ENCODE measurements at places on chromosomes 12 and 14.
A peak's percentile ranks its signal among the peaks of the same experiment; 100 is the strongest.

GRCh38 chr14:79514700-79515099 lies 696.6 kb downstream of the DIO2 start:
- no peak overlapping the region for H3K4me3 ChIP-seq
- DNase-seq: no peak
- no peaks in the 10 kb centered on the region for H3K4me1 ChIP-seq
- H3K27ac ChIP-seq: no peak overlapping the region

DNA sequence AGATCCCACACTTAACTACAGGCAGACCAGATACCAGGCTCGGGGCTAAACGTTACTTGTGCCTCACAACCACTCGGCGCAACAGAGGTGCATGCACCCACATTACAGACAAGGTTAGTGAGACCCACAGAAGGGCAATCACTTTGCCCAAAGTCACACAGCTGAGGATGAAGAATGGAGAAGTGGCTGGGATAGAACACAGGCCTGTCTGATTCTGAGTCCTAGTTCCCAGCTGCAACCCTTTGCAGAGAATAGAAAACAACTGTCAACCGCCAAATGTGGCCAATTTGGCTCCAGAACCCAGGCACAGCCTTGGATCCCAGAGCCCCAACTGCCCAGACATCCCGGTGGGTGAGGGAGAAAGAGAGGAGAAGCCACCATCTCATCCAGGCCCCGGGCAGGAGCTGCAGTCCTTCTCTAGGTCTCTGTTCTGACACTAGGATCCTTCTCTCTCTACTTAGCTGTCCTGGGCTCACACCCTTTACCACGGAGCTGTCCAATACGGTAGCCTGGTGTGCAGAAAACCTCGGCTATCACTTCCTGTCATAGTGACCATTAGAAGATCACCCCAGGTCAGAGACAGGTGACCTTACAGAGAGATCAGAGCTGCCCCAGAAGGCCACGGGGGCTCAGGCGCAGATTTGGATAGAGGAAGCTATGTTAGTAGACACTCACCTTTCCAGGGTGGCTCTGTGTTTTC lies 59.1 kb downstream of the FAM222A start:
- H3K4me3 ChIP-seq: no peak overlapping the region
- no peak overlapping the region for H3K27ac ChIP-seq
- no peaks in the 10 kb centered on the region for H3K36me3 ChIP-seq
- H3K27me3 ChIP-seq: no peaks in the 10 kb centered on the region

- no peak overlapping the region for H3K4me3 ChIP-seq
- no peak for DNase-seq
- H3K4me1 ChIP-seq: no peaks in the 10 kb centered on the region
- H3K27me3 ChIP-seq: no peaks in the 10 kb centered on the region
- H3K36me3 ChIP-seq: no peaks in the 10 kb centered on the region
- H3K27ac ChIP-seq: no peak overlapping the region
These were observed 34.4 kb upstream of the PSMA6 start for GRCh38 chr14:35257809-35258208.

GRCh38 chr12:5407034-5407856 lies 24.7 kb upstream of the NTF3 start:
- H3K36me3 ChIP-seq: no peaks in the 10 kb centered on the region
- DNase-seq: no peak
- H3K27me3 ChIP-seq: no peaks in the 10 kb centered on the region
- no peak overlapping the region for H3K4me3 ChIP-seq

DNA sequence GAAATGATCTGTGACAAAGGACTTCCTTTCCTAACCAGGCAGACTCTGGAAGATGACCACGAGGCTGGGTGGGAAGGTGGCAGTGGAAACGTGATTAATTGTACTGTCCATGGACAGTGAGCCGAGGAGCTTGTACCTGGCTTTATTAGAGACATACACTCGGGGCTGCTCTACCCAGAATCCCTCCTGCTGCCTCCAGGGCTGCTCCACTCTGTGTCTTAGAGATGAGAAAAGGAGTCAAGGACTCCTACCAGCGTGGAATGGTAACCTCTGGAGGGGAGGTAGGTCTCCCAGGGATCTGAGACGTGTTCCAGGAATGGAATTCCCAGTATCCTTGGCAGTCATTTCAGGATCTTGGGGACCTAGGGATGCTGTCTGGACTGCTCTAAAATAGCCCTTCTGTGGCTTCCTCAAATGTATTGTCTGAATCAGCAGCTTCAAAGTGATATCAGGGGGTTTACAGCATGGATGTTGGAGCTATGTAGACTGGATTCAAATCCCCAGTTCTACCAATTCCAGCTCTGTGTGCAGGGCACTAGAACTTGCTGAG lies 237.8 kb downstream of the CACNA1C start:
- no peak overlapping the region for H3K27ac ChIP-seq
- no peaks in the 10 kb centered on the region for H3K36me3 ChIP-seq
- no peaks in the 10 kb centered on the region for H3K27me3 ChIP-seq
- peaks cover 3% of the 10 kb centered on the region for H3K4me1 ChIP-seq

DNA sequence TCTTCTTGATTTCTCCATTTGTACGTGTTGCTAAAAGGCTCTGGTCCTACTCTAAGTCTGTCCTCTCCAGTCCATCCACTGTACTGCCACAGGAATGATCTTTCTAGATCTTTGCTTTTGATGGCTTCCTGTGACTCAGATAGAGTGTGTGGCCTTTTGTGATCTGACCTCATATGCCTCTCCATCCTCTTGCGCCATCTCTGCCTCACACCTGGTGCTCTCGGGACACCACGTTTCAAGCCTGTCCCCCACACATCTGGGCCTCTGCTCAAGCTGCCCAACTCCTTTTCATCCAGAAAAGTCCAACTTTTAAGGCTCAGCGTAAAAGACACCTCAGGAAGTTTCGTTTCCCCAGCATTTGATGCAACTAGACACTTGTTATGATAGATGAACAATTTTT lies 39.0 kb downstream of the DCAF4 start:
- no peak for DNase-seq
- no peak overlapping the region for H3K4me3 ChIP-seq
- H3K27me3 ChIP-seq: no peaks in the 10 kb centered on the region
- 0 out of 2 replicates have a peak, but pooled peaks cover 3% of the 10 kb centered on the region for H3K36me3 ChIP-seq
- no peaks in the 10 kb centered on the region for H3K4me1 ChIP-seq
- no peak overlapping the region for H3K27ac ChIP-seq

GRCh38 chr12:107340898-107341297 lies 247.5 kb upstream of the CRY1 start:
- no peak for DNase-seq
- no peaks in the 10 kb centered on the region for H3K36me3 ChIP-seq

DNA sequence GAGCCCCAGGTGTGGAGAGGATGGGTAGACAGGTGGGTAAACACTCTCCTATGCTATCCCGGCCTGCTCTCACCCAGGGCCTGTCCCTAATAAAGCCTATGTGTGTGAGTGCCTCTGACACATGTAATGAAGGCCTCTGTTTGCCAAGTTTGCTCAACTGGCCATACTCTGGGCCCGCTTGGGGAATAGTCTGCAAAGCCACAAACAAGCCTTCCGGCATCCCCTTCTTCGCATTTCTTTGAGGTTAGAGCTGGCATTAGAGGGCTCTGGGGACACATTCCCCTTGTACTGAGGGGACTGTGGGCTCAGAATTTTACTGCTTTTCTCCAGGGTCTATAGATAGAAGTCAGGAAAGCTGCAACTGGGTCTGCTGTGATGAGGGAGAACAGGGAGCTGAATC lies 240.5 kb downstream of the C12orf75 start:
- DNase-seq: no peak
- H3K27ac ChIP-seq: no peak overlapping the region
- H3K27me3 ChIP-seq: no peaks in the 10 kb centered on the region
- no peaks in the 10 kb centered on the region for H3K4me1 ChIP-seq

DNA sequence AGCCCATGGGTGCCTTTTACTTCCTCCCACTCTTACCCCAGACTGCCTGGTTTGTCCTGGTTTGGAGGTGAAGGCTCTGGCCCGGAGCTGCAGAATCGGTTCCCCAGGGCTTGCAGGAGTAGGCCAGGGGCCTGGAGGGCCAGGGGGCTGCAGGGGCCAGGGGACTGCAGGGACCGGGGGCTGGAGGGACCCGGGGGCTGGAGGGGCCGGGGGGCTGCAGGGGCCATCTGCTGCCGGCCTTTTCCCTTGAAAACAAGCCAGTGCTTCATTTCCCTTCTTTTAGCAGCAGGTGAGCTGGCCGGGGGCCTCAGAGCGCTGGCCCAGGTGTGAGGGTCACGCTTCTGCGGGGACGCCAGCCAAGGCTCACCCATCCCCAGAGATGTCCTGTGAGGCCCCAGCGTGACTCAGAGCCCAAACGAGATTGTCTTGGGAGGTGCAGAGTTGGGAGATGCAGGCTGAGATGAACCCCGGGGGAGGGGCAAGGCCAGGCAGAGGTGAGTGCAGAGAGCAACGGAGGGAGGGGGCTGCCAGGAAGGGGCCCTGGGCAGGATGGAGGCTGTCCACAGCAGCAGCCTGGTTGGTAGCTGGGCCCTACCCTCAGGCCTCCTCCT lies 154.9 kb downstream of the KIF26A start:
- no peaks in the 10 kb centered on the region for H3K27me3 ChIP-seq
- no peak for DNase-seq
- H3K4me3 ChIP-seq: no peak overlapping the region
- H3K4me1 ChIP-seq: peaks cover 3% of the 10 kb centered on the region
- no peak overlapping the region for H3K27ac ChIP-seq

DNA sequence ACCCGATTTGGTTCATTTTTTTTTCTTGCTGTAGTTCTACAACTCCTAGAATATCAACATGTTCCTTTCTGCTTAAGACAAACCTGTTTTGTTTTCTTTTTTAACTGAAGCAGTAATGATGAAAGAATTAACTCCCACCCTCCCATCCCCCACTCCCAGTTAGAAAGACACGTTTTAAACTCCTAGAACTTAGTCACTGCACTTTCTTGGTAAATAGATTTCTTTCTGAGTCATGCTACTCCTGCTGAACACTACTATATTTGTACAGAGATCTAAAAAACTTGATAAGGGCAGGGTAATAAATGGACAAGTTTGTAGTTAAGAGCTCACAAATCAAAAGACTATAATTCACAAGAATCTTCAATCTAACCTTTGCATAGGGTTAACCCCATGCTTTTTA lies 118.9 kb upstream of the PTPRB start:
- DNase-seq: no peak
- no peak overlapping the region for H3K27ac ChIP-seq
- H3K4me1 ChIP-seq: peaks cover 16% of the 10 kb centered on the region
- peaks cover 1% of the 10 kb centered on the region for H3K27me3 ChIP-seq
- no peaks in the 10 kb centered on the region for H3K36me3 ChIP-seq

GRCh38 chr12:18706798-18707197 lies 31.0 kb downstream of the PLCZ1 start:
- no peaks in the 10 kb centered on the region for H3K27me3 ChIP-seq
- no peak overlapping the region for H3K27ac ChIP-seq
- H3K4me3 ChIP-seq: no peak overlapping the region
- no peak for DNase-seq
- no peaks in the 10 kb centered on the region for H3K36me3 ChIP-seq

DNA sequence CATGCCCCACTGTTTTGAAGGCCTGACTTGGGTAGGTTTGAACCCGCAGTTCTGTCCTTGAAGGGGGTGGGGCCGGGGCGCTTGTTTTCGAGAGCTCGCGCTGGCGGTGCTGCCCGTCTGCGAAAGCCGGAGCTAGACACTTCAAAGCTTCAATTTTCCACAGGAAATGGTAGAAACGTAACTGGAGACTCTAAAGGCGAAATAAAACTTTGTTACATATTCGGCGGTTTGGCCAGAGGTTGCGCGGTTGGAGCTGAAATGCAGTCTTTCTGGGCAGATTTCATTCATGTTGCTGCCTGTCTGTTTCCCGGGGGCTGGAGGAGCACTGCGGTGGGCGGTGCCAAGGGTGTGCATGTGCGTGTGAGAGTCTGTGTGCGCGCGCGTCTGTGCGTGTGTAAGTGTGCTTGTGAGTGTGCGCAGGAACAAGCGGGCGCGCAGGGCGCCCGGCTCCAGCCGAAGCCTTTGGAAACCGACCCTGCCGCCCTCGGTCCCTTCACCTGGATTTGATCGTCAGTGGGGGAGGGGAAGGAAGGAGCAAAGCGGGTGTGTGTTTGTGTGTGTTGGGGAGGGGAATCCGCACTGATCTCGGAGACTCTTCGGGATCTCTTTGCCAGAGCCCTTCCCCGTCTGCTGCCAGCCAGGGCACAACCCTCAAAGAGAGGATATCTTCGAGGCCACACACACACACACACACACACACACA lies 227.7 kb upstream of the CRY1 start:
- no peak for DNase-seq
- peaks cover 7% of the 10 kb centered on the region for H3K27me3 ChIP-seq
- no peaks in the 10 kb centered on the region for H3K36me3 ChIP-seq
- peak overlapping the region; percentile 68 for H3K4me3 ChIP-seq
- no peak overlapping the region for H3K27ac ChIP-seq
- peaks cover 12% of the 10 kb centered on the region for H3K4me1 ChIP-seq

DNA sequence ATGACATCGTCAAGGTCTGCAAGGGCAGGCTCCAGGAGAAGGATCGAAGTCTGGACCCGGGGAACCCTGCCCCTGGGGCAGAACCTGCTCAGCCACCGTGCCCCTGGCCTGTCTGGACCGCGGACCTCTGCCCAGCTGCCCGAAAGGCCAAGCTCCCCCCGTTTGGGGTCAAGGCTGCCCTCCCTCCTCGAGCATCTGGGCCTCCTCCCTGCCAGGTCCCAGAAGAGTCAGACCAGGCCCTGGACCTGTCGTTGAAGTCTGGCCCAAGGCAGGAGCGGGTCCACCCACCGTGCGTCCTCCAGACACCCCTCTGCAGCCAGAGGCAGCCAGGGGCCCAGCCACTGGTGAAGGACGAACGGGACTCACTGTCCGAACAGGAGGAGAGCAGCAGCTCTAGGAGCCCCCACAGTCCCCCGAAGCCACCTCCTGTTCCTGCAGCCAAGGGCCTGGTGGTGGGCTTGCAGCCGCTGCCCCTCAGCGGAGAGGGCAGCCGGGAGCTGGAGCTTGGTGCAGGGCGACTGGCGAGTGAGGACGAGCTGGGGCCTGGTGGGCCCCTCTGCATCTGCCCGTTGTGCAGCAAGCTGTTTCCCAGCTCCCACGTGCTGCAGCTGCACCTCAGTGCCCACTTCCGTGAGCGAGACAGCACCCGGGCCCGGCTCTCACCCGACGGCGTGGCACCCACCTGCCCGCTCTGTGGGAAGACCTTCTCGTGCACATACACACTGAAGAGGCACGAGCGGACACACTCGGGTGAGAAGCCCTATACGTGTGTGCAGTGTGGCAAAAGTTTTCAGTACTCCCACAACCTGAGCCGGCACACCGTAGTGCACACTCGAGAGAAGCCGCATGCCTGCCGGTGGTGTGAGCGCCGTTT lies 856 bp downstream of the ZBTB42 start:
- H3K36me3 ChIP-seq: no peaks in the 10 kb centered on the region
- H3K27me3 ChIP-seq: peaks cover 61% of the 10 kb centered on the region
- no peak for DNase-seq
- no peak overlapping the region for H3K27ac ChIP-seq

GRCh38 chr12:52857500-52857899 lies 8.7 kb upstream of the KRT78 start:
- no peak overlapping the region for H3K27ac ChIP-seq
- no peaks in the 10 kb centered on the region for H3K36me3 ChIP-seq
- no peak for DNase-seq
- H3K27me3 ChIP-seq: no peaks in the 10 kb centered on the region

- DNase-seq: no peak
- no peak overlapping the region for H3K4me3 ChIP-seq
- no peaks in the 10 kb centered on the region for H3K36me3 ChIP-seq
- no peaks in the 10 kb centered on the region for H3K4me1 ChIP-seq
- no peaks in the 10 kb centered on the region for H3K27me3 ChIP-seq
- H3K27ac ChIP-seq: no peak overlapping the region
These were observed 613.0 kb downstream of the RPS29 start for GRCh38 chr14:48973151-48973550.

- peaks cover 12% of the 10 kb centered on the region for H3K27me3 ChIP-seq
- H3K4me1 ChIP-seq: no peaks in the 10 kb centered on the region
- no peak overlapping the region for H3K27ac ChIP-seq
These were observed 240.0 kb upstream of the CPNE8 start for GRCh38 chr12:39145175-39145999.

- no peaks in the 10 kb centered on the region for H3K4me1 ChIP-seq
- H3K4me3 ChIP-seq: no peak overlapping the region
- no peak overlapping the region for H3K27ac ChIP-seq
- H3K36me3 ChIP-seq: no peaks in the 10 kb centered on the region
These were observed 56.0 kb upstream of the DCD start for GRCh38 chr12:54704202-54704601.
